Choroid plexus epithelial cell (primary cell): ENCODE measurements at places on chromosomes 1 and 21.

DNA sequence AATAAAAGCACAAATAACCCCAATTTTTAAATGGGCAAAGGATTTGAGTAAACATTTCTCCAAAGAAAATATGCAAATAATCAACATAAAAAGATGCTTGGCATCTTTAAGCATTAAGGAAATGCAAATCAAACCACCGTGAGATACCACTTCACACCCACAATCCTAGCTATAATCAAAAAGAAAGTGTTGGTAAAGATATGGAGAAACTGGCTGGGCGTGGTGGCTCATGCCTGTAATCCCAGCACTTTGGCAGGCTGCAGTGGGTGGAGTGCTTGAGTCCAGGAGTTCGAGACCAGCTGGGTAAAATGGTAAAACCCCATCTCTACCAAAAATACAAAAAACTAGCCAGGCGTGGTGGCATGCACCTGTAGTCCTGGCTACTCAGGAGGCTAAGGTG, 16.9 kb downstream of the ARHGEF11 start:
- DNase-seq, result no peak

GRCh38 chr1:15849775-15850324, 2.3 kb downstream of the SPEN start:
- DNase-seq, result peak; percentile 46

DNA sequence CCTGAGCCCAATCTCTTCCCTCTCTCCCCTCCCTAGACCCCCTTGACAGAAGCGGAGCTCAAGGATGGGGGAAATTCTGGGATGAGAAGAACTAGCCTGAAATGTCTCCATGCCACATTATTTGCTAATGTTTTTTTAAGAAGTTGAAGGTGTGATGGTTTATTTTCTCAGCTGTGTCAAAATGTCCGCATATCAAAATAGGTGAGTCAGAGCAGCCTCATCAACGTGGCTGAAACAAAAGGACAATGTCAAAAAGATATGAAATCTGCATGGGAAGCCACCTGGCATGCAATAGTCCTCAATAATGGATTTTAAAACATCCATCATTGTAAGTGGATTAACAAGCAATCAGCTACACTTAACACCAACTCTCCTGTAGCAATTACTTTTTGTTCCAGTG, 101.4 kb downstream of the BEND5 start:
- no peak for DNase-seq

GRCh38 chr1:224816062-224816461, 113.4 kb upstream of the DNAH14 start:
- DNase-seq, result no peak

DNA sequence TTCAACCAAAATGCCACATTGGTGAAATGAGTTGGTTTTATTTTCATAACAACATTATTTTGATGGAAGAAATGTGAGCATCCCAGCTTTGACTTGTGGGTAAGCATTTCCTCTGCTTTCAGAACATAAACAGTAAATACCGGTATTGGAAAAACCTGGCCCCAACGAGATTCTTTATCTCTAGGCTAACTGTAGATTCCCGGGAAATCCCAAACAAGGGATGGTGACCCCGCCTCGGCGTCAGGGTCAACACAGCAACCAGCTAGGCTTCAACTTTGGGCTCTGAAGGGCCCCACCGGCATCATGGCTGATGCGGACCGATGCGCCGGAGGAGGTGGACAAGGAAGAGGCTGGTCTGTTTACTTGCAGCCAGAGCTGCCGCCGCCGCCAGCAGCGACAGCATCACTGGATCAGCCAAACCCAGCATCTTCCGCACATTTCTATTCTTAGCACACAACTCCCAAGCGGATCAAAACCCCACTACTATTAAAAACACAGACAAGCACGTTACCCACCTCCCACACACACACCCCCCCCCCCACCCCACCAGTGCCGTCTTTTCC, 1.1 kb downstream of the AKT3 start:
- DNase-seq, result peak; percentile 75

GRCh38 chr1:208988811-208989222, 594.7 kb upstream of the CAMK1G start:
- DNase-seq, result peak; percentile 47

DNA sequence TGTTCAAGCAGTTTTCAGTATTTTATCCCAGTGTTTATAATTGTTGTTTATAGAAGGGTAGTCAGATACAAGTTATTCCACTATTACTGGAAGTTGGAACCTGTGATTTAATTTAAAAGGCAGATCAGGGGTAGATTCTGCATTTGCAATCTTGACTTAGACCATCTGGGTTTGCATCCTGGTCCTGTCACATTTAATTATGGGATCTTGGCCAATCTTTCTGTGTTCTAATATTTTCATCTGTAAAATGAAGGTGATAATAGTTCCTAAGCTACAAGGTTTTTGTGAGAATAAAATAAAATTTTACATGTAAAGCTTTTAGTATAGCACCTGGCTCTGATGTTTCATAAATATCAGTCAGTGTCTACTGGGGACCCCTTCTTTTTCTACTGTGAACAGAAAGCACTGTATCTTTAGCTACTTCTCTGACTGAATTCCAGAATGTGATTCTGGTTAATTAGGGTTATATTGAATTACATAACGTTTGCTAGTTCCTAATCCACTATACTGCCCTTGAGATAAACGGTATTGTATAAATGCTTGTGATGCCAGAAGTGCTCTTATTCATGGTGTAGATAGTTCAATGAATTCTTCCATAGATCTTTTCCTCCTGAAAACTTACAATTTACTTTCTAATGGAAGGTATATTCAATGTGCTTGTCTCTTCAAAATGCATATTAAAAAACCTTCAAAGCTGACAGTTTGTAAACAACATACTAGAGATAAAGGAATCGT, 131.0 kb downstream of the KCNK1 start:
- DNase-seq, result no peak

DNA sequence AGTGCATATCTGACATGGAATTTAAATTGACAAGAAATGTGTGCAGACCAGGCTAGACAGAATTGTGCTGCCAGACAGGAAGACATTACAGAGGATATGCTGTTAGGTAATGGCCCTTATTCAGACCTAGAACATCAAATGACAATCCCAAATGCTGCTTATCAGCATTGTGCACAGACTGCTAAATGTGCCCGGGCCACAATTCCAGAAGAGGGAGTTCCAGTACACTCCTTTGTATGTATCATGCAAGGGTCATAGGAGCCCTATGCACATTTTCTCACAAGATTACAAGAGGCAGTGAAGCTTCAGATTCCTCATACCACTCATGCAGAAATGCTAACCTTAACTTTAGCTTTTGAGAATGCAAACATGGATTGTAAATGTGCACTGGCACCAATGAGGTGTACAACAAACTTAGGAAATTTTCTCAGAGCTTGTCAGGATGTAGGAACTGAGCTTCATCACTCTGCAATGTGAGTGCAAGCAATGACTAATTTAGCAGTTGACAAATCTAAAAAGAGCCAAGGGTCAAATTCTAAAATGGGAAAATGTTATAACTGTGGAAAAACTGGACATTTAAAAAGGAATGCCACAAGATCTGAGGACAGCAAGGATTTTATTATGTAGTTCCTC, 273.5 kb downstream of the COL11A1 start:
- no peak for DNase-seq

DNA sequence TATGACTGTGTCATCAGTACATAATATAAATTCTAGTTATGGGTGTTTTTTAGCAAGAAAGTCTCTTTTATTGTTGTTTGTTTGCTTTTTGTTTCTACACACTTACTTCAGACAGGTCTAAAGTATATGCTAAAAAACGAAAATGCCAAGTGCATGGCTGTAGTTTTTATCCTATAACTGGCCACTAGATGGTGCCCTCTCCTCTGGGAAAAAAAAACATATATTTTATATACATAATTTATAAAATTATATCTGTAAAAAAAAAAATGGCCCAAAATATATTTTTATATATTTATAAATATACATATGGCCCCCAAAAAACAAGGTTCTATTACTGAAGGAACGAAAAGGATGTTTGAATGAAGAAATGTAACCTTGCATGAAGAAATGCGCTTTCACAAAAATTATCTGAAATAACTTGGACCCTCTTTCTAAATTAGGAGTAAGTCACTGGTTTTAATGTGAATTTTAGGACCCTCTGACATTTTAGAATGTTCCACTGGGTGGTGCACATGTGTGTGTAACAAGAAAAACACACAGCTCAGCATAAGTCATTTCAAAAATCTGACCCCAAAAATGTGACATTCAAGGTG, 93.5 kb downstream of the TTLL7 start:
- DNase-seq, result peak; percentile 53

GRCh38 chr1:91790392-91790791, 95.6 kb downstream of the TGFBR3 start:
- no peak for DNase-seq

GRCh38 chr1:13764588-13765332, 64.8 kb downstream of the PRDM2 start:
- DNase-seq, result peak; percentile 86

DNA sequence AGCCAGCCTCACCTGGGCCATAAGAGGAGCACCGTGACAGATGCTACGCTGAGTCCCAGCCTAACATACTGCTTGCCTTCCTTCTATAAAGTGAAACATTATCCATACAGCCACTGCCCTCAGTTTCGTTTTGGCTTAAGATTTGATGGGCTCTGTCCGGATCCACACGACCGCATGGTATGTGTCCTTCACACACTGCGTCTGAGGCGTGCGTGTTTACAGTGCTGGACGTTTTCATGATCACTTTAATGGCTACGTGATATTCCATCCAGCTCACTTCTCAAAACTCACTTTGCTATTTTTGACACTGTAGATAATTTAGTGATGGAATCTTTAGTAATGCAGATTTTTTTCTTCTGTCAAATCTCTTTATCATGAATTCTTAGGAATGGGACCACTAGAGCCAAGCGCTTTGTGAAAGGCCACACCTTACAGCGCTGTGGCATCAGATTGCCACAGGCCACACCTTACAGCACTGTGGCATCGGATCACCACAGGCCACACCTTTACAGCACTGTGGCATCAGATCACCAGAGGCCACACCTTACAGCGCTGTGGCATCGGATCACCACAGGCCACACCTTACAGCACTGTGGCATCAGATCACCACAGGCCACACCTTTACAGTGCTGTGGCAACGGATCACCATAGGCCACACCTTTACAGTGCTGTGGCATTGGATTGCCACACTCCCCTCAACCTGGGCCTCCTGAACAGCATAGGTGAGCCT, 47.1 kb downstream of the PRDM15 start:
- DNase-seq, result no peak

DNA sequence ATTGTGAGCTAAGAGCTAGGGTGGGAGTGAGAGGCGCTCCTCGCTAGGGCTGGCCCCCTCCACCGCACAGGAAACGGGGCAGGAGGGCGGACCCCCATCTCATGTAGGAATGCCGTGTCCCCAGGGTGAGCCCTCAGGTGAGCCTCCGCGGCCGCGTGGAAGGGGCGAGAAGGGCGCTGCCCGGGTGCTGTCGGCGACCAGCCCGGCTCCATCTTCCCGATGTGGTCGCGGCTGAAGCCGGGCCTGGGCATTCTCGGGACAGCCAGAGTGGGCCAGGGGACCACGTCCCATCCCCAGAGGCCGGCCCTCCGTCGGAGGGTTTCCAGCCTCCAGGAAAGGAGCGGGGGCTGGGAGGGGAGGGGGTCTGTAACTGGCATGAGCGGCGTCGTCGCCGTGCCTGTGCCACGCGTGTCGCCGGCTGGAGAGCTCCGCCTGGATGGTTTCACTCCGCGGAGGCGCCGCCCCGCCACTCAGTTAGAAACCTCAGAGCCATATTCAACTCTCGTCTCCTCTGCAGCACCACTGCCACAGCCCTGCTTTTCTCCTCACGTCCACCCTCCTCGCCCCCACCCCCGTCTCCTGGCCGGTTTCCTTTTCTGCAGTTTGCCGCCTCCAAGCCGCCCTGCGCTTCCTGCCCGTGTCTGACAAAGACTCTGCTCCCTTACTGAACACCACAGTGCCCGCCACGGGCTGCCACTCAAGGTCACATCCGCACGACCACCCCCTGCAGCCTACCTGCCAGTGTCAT, at the start of gene TMEM269:
Gene TMEM269, plus strand, starts transcription at position 46 of the 748 bp plus-strand sequence. CDS start 4,903 bp downstream, outside the sequence.
- DNase-seq, result peak; percentile 23

DNA sequence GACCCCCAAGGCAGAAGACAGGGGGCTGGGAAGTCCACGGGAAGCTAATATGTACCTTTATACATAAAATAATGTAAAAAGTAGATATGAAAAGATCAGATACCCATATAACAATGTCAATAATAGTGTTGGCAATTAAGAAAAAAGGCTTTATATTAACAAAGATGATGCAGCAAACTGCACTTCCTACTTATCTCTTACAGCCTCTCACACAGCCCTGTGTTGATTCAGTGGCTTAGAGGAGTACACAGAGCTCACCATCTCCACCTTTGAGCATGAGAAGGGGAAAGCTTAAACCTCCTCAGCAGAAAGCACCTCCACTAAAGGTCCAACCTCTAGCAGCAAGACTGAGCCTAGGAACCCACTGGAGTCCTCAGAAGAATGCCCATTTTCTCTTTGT, 7.2 kb upstream of the VSIG8 start:
- DNase-seq, result no peak

- DNase-seq, result no peak
These were observed 48.1 kb upstream of the CSF3R start for GRCh38 chr1:36530791-36531190.

GRCh38 chr21:33286600-33287456, 20.7 kb downstream of the IL10RB start:
- DNase-seq, result peak; percentile 82

DNA sequence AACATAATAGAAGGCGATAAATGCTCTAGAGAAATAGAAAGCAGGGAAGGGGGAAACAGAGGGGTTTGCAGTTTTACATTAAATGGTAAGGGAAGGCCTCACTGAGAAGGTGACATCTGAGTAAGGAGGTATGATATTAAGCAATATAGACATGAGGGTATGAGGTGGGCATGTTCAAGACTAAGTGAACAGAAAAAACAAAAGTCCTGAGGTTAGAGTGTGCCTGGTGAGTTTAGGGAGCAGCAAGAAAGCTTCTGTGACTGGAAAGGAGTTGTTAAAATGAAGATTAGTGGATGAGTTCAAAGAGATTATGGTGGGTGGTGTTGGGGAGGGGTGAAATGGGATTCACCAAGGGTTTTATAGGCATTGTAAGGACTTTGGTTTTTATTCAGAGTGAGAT, 8.6 kb downstream of the RPRD2 start:
- no peak for DNase-seq

GRCh38 chr1:205002705-205003104, 40.3 kb upstream of the CNTN2 start:
- no peak for DNase-seq

- DNase-seq, result peak; percentile 37
These were observed 19.5 kb upstream of the NCMAP start for GRCh38 chr1:24536391-24536840.

GRCh38 chr1:65429806-65430205, 9.3 kb downstream of the LEPR start:
- DNase-seq, result peak; percentile 89

DNA sequence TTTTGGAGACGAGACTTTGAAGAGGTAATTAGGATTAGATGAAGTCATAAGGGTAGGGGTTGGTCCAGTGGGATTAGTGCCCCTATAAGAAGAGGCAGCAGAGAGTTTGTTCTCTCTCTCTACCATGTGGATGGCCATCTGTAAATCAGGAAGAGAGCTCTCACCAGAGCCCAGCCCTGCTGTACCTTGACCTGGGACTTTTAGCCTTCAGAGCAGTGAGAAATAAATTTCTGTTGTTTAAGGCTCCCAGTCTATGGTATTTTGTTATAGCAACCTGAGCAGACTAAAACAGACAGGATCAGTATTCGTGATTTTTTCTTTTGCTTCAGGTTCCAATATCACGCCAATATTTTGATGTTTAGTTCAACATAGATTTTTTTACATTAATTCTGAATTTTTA, 30.0 kb downstream of the TBX15 start:
- no peak for DNase-seq

GRCh38 chr21:25280061-25280460, 327.2 kb downstream of the MRPL39 start:
- DNase-seq, result no peak
